ENCODE measurements at places on chromosomes 6 and 20.

DNA sequence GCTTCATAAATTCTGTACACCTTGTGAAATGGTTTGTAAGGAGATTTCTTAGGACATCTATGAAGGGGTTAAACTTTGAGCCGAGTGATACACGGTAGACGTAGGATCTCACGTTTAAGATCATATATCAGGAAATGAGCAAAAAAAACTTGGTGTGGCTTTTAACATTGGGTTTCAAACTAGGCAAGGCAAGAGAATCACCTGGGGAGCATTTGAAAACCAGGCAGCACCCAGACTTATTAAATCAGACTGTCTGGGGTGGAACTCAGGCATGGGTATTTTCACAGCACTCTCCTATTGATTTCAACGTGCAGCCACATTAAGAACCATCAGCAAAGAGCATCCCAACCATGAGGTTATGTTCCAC, 26.4 kb downstream of the LY86 start:
- H3K4me1 ChIP-seq = peaks cover 10% of the 10 kb centered on the region
- peaks cover 8% of the 10 kb centered on the region for H3K27me3 ChIP-seq
- DNase-seq = no peak
- H3K4me3 ChIP-seq = no peak overlapping the region

DNA sequence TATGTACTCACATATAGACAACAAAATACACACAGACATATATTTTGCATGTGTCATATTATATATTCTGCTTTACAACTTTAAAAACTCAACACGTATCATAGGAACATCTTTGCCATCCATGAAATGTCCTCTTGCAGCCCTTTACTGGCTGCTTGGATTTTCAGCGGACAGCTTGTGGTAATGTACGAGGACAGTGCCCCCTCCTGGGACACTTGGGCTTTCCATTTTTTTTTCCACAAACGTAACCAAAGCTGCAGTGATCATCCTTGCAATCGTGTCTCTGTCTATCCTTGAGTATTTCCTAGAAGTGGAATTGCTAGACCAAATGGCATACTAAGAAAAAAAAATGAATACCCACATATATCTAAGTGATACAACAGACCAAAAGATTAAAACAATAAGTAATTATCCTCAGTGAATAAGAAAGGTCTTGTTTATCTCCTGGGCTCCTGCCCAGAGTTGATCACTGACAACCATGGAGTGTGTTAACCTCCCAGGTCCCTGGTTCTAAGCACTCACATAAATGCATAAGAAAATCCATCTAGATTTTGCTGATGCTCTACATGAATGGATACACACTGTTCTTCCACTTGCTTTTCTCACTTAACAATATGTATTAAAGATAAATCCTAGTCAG, 18.1 kb downstream of the BPI start:
- no peaks in the 10 kb centered on the region for H3K36me3 ChIP-seq
- DNase-seq = no peak
- H3K4me3 ChIP-seq = no peak overlapping the region
- H3K4me1 ChIP-seq = peaks cover 5% of the 10 kb centered on the region
- no peak overlapping the region for H3K27ac ChIP-seq

DNA sequence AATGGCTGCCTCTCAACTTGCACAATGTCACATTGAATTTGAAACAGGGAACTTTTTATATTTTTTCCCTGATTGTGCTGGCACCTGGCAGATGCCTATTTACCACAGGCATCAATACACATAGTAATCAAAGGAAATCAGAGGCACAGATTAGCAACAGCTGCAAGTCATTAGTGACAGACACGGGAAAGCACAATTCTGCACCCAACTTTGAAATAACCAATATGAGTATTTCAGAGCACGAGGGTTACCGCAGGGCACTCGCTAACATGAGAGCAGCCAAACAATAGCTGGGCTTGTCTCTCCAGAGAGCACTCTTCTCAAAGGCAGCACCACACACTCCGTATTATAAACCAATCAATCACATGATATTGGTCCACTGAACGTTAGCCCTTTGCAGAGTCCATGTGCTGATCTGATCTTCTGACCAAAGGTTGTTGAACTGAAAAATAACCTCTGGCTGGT, 149.5 kb downstream of the RNF144B start:
- no peaks in the 10 kb centered on the region for H3K36me3 ChIP-seq
- no peaks in the 10 kb centered on the region for H3K27me3 ChIP-seq
- H3K4me1 ChIP-seq = no peaks in the 10 kb centered on the region
- no peak overlapping the region for H3K4me3 ChIP-seq
- no peak overlapping the region for H3K27ac ChIP-seq

DNA sequence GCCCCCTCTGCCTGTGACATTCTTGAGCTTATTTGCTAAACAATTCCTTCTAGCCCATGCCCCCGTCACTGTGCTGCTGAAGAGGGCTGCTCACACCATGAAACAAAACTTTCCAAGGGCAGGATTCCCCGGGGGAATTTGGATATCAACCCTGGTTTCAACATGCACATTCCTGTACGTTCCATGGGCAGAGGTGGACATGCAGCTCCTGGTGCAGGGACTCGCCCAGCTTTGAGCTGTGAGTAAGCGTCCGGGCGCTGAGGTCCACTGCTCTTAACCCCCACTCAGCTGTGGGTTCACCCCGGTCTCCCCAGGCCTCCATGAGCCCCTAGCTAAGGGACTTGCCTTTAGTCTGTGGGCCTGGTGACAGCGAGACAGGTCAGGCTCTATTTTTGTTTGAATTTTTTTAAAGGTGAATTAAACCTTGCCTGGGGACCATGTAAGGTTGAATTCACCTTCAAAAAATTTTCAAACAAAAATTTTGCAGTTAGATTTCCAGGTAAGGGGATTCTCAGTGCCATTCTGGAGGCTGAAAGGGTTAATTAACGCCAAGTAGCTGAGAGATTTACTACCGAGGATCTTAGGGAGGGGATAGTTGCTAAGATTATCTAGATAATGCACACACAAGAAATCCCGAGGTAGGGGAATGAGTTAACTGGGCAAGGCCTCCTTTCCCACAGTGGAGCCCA, 70.3 kb upstream of the SLC22A23 start:
- peak overlapping the region; percentile 26 for H3K4me3 ChIP-seq
- H3K27ac ChIP-seq = peak overlapping the region; percentile 68
- H3K36me3 ChIP-seq = no peaks in the 10 kb centered on the region
- H3K4me1 ChIP-seq = peaks cover 47% of the 10 kb centered on the region

GRCh38 chr6:75368864-75369402, 84.3 kb upstream of the TMEM30A start:
- no peaks in the 10 kb centered on the region for H3K4me1 ChIP-seq
- no peaks in the 10 kb centered on the region for H3K36me3 ChIP-seq
- no peak overlapping the region for H3K27ac ChIP-seq
- no peak for DNase-seq

Measured in chondrocyte (in vitro differentiated cells).